ENCODE measurements at places on chromosomes 6 and 20. TPM values are rescaled to one million over a fixed set of nuclear protein-coding genes. Genes with fewer than 3 reads are reported as not detected.

ZC2HC1B gene
- total RNA-seq: not detected

AGER gene
- total RNA-seq: 6.1 TPM

PREX1 gene
- 84.9 TPM for total RNA-seq

FIG4 gene
- total RNA-seq: 18.9 TPM

DNA sequence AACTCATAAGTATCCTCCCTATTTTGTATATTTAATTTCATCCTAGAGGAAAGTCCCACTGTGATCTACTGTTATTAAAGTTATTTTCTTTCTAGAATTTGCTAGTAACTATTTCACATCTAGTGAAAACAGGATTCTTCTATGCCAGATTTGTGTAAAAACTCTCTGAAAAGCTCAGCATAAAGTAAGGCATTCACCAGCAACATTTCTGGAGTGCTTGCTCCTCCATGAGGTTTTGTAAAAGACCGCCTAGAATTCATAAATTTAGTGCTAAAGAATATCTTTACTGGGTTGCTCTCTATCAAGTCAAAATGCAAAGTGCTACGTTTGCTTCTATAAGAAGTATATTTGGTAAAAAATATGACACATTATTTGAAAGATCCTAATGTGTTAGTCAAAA lies 173.5 kb upstream of the IRAK1BP1 start:
- no peak for DNase-seq

DNA sequence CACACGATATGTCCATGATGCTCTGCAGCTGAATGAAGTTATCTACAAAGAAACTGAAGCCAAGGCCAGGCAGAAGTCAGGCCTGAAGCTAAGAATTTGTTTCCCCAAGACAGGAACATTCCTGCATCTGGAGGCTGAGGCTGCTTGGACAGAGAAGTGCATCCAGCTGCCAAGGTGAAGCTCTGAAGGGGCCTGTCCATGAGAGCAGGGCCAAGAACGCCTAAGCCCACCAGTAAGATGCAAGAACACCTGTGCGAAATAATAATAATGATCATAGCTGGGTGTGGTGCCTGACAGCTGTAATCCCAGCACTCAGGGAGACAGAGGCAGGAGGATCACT lies 37.7 kb upstream of the B4GALT5 start:
- no peak for DNase-seq

DNA sequence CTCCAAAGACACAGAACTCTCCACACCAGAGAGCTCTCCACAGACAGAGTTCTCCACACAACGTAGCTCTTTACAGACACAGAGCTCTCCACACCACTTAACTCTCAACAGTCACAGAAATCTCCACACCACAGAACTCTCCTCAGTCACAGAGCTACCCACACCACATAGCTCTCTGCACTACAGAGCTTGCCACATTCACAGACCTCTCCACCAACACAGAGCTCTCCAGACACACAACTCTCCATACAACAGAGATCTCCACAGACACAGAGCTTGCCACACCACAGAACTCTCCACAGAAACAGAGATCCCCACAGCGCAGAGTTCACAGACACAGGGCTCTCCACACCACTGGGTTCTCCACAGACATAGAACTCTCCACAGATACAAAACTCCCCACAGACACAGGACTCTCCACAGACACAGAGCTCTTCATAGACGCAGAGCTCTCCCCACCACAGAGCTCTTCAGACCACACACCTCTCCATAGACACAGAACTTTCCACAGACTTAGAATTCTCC lies 52.5 kb downstream of the ERMARD start:
- DNase-seq: no peak

GRCh38 chr6:4950836-4951533 lies 52.9 kb downstream of the RPP40 start:
- no peak for DNase-seq

DNA sequence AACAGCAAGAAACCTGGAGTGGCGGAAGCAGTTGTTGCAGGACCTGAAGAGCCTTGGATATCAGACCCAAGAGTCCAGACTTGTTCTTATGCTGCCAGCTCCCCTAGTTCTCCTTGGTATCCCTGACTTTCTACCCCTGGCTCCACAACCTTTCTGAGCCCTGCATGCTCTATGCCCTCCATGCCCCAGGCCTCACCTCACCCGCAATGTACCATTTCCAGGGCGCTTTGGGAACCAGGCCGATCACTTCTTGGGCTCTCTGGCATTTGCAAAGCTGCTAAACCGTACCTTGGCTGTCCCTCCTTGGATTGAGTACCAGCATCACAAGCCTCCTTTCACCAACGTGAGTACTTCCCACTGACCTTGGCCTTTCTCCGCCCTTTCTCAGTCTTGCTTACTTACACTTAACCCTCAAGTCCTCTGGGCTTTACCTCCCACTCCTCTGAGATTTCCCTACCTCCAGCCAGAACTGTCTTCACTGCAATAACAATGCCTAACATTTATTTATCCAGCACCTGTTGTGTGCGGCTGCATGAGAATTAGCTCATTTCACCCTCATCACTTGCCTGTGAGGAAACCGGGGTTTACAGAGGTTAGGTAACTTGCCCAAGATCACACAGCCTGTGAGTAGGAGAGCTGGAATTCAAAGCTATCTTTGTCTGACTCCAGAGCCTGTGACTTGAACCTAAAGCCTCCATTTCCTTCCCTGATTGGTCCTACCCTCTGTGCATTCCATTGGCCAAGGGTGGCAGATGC lies 2.3 kb downstream of the POFUT1 start:
- DNase-seq: no peak

GRCh38 chr6:33292996-33293682 lies 3.7 kb downstream of the PFDN6 start:
- no peak for DNase-seq

- no peak for DNase-seq
These were observed 307.9 kb upstream of the POU3F2 start for GRCh38 chr6:98526465-98526864.

Data from glomerular endothelial cell (primary cell).